Fibroblast of skin of scalp (primary cell): ENCODE measurements at places on chromosomes 2 and 18.

DNA sequence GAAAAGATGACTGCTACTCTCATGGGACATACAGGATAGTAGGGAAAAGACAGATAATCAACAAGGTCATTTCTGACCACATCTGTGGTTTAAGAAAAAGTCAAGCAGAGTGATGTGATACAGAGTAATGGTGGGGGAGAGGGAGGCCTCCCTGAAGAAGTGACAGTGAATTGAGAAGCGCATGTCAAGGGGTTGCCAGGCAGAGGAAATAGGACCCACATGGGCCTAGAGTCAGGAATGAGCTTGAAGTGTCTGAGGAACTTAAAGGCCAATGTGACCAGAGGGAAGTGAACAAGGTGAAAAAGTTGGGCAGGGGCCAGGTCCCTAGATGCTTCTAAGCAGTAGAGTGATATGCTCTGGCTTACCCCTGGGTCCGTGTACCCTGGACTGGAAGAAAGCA lies 113.5 kb upstream of the PPP1CB start:
- DNase-seq: no peak

- peak; percentile 64 for DNase-seq
These were observed 249.3 kb upstream of the SYT4 start for GRCh38 chr18:43526426-43527145.

DNA sequence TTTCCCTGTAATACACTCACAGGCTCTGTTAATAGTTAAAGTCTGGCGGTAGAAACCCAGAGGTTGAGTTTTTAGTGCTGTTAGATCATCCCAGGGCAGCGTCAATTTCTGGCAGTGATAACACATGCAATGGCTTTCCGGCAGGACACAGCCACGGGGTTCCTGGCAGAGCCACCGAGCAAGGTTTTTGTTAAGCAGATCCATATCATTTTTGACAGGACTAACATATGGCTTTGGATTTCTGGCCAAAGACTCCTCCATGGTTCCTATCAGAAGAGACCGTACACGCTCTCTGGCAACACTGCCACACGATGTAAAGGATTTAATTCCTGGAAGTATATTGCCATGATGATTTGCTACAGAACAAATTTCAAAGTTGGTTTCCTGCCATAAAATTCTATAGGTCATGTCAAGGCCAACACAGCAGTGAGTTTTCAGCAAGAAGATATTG lies 854.3 kb downstream of the LRRTM4 start:
- no peak for DNase-seq

DNA sequence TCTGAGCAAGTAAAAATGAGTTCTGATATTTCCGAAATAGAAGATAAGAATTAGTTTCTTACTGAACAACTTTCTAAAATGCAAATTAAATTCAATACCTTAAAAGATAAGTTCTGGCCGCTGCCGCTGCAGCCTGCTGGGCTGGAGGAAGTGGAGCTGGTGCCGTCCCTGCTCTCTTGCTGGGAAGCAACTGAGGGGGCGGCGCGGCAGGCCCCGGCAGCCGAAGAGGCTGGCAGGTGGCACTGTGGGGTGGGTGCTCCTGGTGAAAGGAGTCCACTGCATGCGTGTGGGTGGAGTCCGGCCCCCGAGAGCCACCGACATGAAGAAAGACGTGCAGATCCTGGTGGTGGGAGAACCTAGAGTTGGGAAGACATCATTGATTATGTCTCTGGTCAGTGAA lies 89.5 kb upstream of the ZNF519 start:
- DNase-seq: no peak

DNA sequence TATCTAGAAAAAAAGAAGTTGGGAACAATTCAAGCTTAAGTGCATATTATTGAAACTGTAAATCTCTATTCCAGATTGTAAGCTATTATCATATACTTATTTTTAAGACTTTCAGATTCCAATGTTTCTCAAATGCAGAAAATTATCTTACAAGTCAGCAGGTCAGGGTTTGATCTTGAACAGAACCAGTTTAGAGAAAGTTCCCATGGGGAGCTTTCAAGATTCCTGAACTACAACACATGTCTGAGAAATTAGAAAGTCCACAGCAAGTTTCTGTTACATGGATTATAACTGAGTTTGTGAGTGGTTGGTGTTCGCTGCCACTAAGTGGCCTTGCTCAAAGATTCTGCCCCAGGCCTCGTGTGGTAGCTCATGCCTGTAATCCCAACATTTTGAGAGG lies 31.6 kb upstream of the SP3 start:
- DNase-seq: no peak

DNA sequence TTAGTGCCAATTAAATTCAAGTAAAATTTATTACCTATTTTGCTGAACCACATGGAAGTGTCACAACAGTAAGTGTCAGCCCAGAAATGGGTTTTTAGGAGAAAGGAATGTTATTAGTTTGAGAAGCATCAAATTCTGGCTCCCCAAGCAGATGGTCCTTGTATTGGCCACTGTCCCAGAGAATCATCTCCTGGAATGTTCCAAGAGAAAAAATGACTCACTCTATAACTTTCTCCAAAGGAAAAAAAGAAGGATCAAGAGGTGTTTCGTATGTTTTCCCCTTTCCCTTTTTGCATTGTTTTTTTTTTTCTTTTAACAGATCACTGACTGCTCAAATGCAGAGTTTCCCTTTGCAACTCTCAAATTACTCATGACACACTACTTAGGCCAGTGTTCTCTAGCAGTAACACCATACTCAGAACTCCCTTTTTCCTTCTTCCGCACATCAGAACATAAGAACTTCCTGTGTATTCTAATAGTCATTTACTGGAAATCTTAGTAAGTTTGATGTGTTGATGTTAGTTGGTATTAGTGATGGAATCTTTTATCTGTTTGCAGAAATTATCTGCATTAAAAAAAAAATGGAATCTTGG lies 390.3 kb downstream of the GPD2 start:
- DNase-seq: peak; percentile 54

DNA sequence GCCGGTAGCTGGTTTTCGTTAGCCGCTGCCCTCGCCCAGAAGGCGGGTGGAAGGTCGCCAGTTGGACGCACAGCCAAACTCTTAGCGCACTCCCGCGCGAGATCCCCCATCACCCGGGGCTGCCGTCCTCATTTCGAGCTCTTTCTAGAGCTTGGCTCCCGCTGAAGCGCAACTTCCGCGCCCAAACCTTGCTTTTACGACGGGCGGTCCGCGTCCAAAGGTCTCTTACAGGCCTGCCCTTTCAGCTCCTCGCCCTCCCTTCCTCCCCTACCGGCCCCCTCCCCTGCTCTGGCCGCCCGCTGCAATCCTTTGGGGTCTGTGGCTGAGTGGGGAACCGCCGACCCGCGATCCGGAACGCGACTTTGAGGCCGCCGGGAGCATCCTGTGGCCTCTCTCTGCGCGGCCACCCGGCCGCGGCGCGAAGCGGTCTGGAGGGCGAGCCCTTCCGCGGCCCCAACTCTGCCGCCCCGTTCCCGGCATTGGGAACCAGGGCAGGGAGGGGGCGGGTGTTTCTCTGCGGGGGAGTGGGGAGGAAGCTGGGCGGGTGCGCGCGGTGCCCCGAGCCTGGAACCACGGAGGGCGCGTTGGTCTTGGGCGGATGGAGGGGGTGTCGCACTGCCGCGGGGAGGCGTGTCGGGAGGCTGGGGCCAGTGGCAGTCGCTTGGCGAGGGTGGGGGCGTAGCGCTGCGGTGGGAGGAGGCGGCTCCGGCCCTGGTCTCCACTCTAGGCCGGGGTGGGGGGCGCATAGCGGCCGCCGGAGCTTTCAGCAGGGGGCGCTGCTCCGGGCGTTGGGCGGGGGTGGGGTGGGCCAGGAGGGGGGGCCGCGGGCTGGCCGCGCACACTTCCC lies at the start of gene GDF7:
Gene GDF7, plus strand, starts transcription at position 841 of the 847 bp plus-strand sequence. CDS start 96 bp downstream, outside the sequence.
- no peak for DNase-seq

- peak; percentile 95 for DNase-seq
These were observed 3.2 kb upstream of the SH3RF3 start for GRCh38 chr2:109125593-109126500.

- no peak for DNase-seq
These were observed 18.0 kb downstream of the DNMT3A start for GRCh38 chr2:25323610-25324189.

DNA sequence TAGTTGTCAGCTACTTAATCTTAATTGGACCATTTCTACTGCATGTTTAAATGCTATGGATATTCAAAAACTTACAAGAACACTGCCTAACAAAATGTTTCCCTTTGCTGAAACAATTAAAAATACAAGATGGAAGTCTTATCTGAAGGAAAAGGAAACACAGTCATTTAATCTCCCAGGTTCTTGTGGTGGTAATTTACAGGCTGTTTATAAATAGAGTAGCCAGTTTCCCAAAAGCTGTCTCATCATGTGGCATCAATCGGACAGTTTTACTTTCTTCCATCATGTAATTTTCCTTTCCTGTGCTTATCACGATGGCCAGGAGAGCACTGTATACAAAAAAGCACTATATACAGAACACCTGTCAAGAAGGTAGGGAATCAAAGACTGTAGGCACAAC lies 368.1 kb downstream of the ZEB2 start:
- DNase-seq: no peak

GRCh38 chr18:400456-400855 lies 100.0 kb downstream of the COLEC12 start:
- DNase-seq: peak; percentile 92

- no peak for DNase-seq
These were observed 3.1 kb downstream of the NFE2L2 start for GRCh38 chr2:177261116-177262060.

DNA sequence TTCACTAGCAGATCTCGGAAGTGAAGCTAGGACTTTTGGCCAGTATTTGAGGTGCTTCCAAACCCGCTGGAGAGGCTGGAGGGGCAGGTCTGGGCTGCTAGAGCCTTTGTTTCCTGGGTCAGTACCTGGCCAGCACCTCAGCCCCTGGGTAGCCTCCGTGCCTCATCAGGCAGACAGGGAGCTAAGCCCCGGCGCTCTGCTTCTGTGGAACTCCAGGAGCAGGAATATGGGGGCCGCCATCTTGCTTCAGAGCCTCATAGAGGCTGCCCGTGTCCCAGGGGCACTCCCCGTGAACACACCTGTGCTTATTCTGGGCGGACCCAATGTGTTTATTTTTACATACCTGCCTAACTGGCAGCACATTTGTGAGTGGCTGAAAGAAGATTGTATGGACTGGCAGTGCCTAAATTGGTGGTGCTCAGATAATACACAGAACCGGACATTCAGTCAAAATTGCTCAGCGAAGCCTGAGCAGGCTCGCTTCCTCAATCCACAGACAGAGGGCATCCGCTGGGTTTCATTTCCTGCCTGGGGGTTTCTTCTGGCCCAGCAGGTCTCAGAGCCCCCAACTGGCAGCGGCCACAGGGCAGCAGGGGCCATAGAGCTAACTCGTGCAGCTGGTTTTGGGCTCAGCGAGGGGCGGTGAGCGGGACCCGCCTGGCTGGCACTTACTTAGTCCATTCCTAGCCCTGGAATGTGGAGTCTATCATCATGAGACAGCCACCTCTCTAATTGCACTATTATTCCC lies 176.8 kb upstream of the ALKAL2 start:
- DNase-seq: no peak

GRCh38 chr2:239548451-239548871 lies 147.6 kb upstream of the HDAC4 start:
- no peak for DNase-seq

DNA sequence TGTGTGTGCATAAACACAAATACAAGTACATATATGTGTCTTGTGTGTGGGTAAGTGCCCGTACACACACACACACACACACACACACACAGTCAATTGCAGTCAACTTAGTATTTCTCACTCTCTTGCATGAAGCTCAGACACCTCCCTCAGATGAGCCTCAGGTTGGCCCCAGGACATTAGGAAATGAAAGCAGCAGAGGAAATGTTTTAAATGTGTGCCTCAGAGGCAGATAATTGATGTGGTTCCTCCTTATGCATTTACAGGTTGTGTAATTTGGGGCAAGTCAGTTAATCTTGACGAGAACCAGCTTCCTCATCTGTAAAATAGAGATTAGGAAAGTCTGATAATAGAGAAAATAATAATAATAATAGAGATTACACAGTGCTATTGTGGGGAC lies 814.0 kb upstream of the ID2 start:
- DNase-seq: no peak

GRCh38 chr2:182186132-182186735 lies 200.6 kb downstream of the PPP1R1C start:
- peak; percentile 43 for DNase-seq

- no peak for DNase-seq
These were observed 100.2 kb upstream of the SEC11C start for GRCh38 chr18:59039449-59039848.

DNA sequence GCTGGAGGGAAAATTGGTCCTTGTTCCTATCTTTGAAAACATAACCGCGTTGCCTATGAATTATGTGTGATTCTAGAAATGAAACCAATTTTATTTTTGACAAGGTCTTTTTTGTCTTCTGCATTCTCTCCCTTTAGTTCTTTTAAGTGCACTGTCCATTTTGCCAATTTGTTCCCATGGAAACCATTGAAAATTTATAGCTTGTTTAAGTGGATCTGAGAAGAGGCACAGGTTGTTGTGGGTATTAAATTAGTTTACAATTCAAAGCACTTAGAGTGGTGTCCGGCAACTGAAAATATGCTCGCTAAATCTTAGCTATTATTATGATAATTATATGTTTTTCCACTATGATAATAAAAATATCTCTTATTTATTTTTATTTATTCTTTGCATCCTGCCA lies 107.5 kb upstream of the FSHR start:
- DNase-seq: no peak

DNA sequence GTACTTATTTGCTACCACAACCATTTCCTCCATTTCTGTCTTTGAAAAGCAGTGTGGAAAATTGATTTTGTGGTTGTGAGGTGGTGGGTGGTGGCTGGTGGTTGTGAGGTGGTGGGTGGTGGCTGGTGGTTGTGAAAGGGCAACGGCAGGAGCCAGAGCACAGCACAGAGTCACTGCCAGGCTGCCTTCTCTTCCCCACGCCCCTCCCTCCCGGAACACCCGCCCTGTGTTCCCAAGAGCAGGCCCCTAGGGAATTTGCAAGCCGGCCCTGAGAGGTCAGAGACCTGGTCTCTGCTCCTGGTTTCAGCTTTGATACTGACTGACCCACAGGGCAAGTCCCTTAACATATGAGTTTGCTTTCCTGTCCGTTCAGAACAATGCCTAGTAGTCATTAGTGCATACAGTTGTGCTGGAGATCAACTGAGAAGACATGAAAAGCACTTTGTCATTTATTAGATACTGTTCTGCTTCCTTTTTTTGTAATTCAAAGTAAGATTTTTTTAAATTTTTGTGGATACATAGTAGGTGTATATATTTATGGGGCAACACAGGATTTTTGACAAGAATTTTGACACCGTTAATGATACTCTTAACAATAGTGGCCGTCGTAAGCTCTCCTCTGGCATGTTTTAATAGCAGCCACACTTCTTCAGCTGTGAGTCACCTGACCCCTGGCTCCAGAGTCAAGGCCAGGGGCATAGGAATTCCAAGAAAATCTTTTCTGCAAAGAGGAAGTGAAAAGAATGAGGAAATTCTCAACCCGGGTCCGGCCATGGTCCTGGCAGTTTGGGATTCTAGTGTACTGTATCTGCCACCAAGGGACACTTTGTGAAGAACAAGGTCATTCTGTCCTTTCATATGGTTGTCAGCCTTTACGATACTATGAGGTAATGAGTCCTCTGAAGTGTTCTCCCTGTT lies 53.2 kb downstream of the ITGA6 start:
- DNase-seq: peak; percentile 19

DNA sequence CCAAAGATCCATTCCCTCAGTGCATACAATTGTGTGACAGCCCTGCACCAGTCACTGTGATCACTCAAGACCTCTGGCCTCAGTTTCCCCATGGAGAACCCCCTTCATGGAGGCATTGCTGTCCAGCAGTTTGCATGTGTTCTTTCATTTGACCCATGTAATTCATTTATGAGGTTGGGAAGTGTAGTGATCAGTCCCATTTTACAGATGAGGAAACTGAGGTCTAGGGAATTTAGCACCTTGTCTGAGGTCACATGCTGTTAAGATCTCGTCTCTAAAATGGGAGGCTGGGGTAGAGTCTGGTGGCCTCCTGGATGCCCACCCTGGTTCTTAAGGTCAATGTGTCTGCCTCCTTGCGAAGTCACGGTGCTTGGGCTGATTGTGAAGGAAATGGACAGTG lies 19.1 kb downstream of the LDLRAD4 start:
- no peak for DNase-seq
